ENCODE measurements at places on chromosomes 1 and 21. TPM values are rescaled to one million over a fixed set of nuclear protein-coding genes. Genes with fewer than 3 reads are reported as not detected.

DNA sequence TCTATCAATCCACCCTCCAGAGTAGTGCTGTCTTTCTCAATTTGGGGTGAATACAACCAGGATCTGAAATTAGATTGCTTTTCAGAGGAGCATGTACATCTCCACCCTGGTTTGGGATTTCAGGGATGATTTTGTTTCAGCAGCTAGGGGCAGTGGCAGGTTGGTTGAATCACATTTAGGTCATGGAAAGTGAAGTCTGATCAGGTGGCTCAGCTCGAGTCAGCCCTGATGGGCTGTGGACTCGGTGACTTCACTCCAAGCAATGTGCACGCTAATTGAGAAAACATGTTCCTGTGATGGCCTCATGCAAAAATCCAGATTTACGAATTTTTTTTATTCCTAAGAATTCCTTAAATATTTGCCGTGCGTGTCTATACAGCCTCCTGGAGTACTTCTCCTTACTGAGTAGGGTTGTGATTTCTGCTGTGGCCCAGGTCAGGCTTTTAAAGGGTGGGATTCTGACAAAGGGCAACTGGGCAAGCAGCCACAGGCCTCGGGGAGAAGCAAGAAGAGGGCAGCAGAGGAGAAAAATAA is 7.5 kb downstream of the NGF start:
- DNase-seq = no peak

DNA sequence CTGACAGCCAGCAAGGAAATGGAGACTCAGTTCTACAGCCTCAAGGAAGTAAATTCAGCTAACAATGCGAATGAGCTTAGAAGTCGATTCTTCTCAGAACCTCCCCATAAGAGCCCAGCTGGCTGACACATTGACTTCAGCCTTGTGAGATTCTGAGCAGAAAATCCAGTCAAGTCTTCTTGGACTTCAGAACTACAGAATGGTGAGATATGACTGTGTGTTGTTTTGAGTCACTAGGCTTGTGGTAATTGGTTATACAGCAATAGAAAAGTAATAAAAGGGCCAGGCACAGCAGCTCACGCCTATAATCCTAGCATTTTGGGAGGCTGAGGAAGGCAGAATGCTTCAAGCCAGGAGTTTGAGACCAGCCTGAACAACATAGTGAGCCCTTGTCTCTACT is 161.8 kb upstream of the IVNS1ABP start:
- DNase-seq = no peak

GRCh38 chr1:18211764-18212163 is 104.2 kb downstream of the IGSF21 start:
- DNase-seq = no peak

DNA sequence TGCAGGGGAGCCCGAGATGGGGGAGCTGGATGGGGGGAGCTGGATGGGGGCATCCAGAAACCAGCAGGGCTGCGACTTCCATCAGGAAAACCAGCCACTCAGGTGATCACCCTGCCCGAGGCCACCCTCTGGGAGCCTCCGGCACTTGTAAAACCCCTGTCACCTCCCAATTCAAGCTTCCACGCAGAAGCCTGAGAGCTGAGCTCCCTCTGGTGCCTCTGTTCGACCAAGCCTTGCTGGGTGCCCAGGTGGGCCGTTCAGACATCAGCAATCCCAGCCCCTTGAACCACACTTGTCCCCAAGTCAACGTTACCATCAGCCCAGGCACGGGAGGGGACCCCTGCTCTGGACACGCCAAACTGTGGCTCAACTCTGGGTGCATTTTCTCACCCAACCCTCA is 59.6 kb downstream of the MEGF6 start:
- DNase-seq = no peak

DNA sequence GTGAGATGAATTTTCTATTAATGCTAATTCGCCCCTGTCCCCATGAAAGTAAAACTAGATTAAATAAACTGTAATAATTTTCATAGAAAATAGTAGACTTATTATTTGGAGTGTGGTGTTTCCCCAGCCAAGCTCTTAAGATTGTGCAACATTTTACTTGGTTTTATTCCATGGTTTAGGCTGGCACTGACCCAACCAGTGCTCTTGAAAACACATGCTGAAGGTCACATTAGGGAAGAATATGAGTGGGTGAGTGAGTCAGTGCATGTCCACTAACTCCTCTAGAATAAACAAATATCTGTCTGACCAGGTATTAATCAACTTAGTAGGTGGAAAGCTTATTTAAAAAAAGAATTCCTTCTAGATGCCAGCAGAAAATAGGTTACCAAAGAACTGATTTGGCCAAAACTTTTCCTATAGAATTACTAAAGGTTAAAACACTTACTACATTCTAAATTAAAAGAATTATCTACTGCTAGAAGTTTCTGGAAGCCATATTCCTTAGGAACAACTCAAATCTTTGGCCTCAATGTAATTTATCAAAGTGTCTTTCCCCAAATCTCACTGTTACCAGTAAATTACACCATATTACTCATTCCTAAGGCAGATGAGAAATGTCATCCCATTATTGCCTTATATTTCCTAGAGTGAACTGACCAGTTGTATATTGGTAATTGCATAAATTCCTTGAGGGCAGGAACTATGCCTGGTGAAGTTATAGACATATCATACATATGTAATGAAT is 89.7 kb upstream of the RGS1 start:
- DNase-seq = no peak

DNA sequence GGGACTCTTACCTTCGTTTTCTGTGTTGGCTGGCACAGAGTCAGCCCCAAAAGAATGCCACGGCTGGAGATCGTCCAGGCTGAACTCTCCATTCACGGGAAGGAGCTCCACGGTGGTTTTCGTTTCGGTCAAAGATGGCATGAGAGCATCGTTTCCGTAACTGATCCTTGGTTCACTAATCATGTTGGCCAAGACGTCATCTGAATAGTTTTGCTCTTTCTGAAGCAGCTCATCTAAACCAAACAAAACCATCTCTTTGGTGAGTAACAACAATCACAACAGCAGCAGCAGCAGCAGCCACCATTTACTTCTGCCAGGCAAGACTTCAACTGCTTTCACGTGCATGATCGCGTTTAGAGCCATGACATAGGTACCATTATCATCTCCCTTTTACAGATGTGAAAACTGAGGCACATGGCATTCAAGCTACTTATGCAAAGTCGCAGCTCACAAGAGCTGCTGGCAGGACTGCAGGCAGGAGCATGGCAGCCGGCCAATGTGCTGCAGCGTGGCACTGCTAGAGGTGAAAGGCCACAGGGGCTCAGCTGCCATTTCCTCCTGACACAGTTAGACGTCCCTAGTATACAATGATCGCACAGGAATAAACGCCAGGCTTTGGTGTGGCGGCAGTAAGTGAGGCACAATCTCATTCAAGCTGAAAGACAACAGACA is 177.1 kb downstream of the GABPA start:
- no peak for DNase-seq

GRCh38 chr1:72845981-72846380 is 563.6 kb upstream of the NEGR1 start:
- DNase-seq = no peak

DNA sequence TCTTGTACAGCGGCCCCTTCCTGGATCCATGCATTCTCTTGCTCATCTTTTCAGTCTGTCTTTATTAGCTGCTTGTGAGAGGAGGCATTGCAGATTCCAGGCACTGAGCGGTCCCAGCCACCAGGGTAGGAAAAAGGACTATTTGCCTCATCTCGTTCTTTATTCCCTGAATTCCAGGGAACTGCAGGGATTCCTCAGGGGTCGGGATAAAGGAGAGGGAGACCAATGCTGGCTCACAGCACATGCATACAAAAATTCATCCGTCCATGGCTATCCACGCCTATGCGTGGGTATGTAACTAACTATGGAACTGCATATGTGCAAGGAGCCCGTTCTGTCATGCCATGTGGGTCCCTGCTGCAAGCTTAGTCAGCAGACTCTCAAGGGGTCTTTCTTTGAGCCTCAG is 879 bp upstream of the PLPPR5 start:
- peak; percentile 42 for DNase-seq

GRCh38 chr1:42359466-42359865 is 21.1 kb upstream of the RIMKLA start:
- no peak for DNase-seq

- no peak for DNase-seq
These were observed 1.0 kb downstream of the GALNT2 start for GRCh38 chr1:230067871-230068620.

DNA sequence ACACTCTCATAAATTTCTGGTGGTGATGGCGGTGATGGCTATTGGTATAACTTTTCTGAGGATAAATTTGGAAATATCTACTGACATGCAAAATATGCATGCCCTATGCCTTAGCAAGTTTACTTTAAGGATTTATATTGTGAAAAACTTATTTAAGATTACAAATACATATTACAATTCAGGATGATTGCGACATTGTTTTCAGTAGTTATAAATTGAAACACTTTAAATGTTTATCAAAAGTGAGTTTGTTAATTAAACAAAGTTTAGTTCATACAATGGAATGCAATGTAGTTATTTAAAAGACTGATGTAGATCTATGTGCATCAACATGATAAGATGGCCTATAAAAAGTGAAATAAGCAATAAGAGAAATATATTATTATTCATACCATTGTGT is 331.3 kb upstream of the NR5A2 start:
- DNase-seq = no peak

GRCh38 chr1:40140211-40140973 is 20.8 kb upstream of the RLF start:
- no peak for DNase-seq

The ABCA4 gene
- not detected for total RNA-seq

The OR6N1 gene
- not detected for total RNA-seq

The TRAPPC10 gene
- total RNA-seq = 32.9 TPM

The GBP4 gene
- total RNA-seq = not detected
